ENCODE measurements at places on chromosomes 7 and 10.

- DNase-seq = no peak
These were observed 342.1 kb downstream of the SEMA3D start for GRCh38 chr7:84844771-84845170.

GRCh38 chr10:77925795-77926565 lies 575 bp downstream of the DLG5 start:
- DNase-seq = peak; percentile 58

- no peak for DNase-seq
These were observed 368.1 kb downstream of the RPS24 start for GRCh38 chr10:78401624-78402367.

GRCh38 chr7:142012825-142013511 lies 17.3 kb downstream of the MGAM start:
- peak; percentile 64 for DNase-seq

DNA sequence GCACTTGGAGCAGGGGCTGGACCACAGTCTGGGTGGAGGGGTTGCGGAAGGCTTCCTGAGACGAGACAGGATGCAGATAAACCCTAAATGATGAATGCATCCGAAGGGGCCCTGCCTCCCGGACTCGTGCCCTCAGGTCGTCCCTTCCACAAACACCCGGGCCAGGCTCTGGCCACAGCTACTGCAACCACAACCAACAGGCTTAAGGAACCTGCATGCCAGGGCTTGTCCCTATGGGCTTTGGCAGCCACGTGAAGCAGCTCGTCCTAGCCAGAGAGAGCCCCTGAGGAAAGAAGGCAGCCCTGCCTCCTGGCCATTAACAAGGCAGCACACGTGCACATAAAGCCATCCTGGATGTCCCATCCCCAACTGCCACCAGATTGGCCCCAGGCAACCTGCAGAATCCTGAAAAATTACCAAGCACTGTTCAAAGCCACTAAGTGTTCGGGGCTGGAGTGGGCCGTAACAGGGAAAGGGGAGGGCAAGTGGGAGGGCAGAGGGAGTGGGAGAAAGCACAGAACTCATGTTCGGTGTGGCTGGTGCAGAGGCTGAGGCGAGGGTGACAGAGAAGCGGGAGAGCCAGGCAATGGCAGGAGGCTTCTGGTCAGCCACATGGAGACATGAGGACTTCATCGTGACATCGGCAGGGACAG lies 62.7 kb downstream of the MAD1L1 start:
- no peak for DNase-seq

- no peak for DNase-seq
These were observed 31.1 kb downstream of the DAGLB start for GRCh38 chr7:6416516-6417145.

DNA sequence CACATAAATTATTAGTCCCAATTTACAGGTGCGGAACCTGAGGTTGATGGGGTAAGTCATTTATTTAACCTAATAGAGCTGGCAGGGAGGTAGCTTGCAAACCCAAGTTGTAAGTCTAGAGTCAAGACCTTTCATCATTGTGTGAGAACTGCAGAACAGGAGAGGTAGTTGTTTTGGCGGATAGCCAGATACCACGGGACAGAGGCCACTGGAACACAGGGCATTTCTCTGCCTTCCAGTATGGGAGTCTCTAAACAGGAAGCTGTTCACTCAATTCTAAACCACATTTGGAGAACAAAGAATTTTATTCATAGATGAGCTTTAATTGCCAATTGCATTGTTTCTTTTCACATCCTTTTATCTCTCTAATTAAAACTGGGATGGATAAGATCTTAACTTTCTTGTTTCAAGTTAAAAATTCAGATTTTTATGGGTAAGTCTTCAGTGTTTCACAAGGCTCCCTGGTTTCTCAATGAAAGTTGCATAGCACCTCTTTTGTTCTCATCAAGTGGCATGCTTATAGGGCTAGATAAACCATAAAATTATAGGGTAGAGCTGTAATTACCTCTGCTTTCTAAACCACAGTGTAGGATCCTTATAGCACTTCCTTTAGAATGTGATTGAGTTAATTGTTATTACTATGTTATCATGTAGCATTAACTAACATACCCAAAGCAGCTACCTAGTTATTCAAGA lies 489.0 kb downstream of the GATA3 start:
- peak; percentile 64 for DNase-seq

DNA sequence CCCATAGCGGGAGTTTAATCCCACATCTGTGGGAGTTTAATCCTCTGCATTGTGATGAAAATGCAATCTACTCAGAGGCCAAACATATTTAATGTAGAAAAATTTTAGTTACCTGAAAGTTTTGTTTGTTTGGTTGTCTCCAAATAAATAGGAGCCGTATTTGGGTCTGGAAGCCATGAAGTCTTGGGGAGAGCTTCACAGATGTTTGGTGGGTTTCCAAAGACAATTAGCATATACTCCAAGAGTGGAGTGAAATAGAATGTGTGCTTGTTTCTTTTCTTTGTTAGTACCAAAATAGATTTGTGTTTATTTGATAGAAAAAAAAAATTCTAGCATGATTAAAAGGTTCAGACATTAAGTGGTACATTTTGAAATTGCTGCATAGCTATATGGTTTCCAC lies 50.9 kb downstream of the ANK3 start:
- DNase-seq = no peak

DNA sequence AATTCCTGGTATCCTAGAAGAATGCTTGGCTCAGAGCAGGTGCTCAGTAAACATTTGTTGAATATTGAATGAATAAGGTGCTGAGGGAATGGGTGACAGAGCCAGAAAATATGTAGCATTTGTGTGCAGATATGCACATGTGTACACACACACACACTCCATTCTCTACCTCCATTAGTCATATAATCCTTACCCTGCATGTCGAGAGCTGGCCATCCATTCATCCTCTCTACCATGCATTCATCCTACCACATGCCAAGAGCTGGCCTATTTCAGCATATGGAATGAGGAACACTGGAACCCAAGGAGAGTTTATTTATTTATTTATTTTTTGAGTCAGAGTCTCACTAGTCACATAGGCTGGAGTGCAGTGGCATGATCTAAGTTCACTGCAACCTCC lies 284.8 kb downstream of the PLXNA4 start:
- DNase-seq = peak; percentile 53

DNA sequence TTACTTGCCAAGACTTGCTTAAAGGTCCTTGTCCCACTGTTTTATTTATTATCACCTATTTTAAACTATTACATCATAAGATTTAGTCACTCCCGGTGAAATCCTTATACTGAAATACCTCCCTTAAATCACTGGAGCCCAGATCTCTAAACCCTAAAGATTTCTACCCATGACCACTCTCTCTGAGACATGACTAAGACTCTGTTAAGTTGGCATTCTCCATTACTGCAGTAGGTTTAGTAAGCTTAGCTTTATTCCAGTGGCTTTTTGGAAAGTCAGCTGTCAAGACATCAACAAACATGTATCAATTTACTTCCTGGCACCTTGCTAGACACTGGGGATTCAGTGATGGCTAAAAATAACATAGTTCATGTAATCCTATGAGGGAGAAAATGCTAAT lies 874.2 kb downstream of the KCNMA1 start:
- no peak for DNase-seq

GRCh38 chr10:109454691-109455090 lies 468.6 kb downstream of the XPNPEP1 start:
- peak; percentile 46 for DNase-seq

DNA sequence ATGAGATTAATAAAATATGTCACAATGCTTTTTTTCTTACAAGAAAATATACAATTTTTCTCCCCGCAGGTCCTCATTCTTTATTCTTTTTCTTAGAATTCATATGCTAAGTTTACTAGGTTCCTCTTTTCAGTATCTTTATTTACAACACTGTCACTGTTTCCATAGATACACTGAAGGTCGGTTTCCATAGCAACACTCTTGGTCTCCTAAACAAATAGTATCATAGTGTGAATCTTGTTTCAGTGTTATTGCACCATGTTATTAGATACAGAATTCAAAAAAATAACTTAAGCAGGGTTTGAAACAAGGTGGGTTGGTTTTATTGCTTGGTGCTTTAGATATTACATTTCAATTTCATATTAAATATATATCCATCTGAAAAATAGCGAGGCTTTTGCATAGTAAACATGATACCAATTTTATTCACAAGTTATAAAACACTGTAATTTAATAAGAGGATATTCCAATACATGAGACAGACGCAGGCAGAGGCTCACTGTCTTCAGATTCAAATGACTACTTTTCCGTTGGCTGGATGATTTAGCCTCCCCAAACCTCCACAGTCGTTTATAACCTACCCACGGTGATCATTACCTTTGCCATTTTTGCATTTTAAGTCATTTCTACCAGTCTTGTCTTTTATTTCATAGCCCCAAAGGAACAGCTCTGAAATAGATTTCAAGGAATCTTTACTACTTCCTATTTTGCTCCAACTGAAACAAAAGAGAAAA lies 88.9 kb upstream of the KLF6 start:
- peak; percentile 82 for DNase-seq

- DNase-seq = no peak
These were observed 185.9 kb upstream of the DKK1 start for GRCh38 chr10:52128056-52128683.

DNA sequence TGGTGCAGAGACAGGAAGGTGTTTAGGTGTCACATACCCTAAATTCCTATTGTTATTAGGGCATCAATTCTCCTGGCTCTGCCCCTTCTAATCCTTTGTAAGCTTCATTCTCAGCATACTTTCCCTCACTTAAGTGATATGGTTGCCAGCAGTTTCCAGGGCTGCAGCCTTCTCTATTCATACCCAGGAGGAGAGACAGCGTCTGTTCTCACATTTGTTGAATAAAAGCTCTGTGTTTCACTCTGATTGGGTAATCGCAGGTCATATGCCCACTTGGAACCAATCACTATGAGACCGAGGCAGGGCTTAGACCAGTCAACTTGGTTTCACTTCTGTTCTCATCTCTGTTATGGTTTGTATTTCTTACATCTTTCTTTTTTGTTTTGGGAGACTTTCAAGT lies 109.6 kb upstream of the MTPN start:
- DNase-seq = peak; percentile 75

GRCh38 chr10:13823096-13823708 lies 236.4 kb downstream of the PRPF18 start:
- DNase-seq = no peak

- no peak for DNase-seq
These were observed 32.8 kb upstream of the MYO3A start for GRCh38 chr10:25901199-25901598.

DNA sequence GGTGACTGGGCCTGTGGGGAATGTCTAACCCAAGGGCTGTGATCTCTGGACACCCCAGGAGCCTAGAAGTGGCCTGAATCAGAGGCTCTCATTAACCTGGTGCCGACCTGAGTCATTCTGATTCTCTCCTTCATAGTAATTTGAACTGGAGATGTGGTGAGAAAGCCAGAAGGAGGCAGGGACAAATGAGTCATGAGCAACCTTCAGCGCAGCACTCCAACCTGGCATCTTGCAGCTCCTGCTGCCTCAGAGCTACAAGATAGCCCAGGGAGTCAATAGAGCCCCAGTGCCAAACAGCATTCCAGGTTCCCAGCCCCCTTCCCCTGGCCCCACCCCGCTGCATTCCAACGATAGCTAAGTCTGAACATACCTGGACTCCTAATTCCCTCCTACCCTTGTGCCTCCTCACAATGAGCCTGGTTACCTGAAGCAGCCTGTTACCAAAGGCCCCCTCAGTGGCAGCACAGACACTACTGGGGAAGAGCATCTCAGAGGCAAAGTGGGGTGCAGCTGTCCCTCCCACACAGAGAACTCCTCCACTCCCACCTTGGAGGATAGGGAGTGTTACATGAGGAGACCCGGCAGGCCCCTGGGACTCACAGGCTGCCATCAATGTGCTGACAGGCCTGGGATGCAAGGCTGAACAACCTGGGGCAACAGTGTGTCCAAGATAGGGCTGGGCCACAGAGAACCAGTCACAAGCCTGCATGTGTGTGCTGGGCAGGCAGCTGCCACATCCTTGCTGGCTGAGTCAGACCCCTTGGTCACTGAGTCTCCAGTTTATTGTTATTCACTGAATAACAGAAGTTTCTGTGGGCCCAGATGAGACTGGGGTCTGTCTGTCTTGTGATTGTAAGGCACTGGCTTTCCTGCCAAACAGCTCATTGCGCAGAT lies 76.8 kb upstream of the LEP start:
- peak; percentile 97 for DNase-seq

DNA sequence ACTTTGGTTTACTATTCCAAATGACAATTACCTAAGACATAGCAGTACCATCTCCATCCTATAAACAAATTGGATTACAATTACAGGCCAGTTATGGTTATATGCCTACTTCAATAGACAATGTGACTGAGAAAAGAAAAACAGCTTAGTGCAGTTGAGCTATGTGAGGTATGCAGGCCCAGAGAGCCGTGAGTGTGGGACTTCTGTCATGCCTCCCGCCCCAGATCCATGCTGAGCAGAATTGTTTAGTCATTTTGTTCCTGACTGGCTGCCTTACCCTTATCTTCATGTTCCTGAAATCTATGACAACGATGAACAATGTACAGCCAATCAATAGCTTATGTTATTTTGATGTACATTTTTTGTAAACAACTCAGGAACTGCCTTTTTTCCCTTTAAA lies 21.7 kb downstream of the LARP4B start:
- peak; percentile 53 for DNase-seq

- no peak for DNase-seq
These were observed 50.5 kb downstream of the STRA8 start for GRCh38 chr7:135283959-135284638.

DNA sequence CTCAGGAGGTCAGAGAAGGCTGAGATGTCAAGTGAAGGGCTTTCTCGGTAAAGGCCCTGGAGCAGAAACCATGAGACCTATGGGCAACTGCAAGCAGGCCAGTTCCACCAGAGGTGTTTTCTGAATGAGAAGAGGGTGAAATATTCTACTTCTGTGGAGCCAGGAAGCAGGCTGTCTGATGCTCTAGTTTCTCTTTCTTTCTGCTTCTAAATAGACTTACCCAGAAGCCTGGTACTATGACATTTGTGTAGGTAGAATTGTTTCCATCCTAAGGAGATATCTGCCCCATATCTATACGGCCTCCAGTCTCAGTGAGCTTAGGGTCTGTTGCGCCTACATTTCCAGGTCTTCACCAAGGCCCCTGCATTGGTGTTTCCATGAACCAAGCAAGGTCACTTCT lies 73.4 kb upstream of the CC2D2B start:
- no peak for DNase-seq

DNA sequence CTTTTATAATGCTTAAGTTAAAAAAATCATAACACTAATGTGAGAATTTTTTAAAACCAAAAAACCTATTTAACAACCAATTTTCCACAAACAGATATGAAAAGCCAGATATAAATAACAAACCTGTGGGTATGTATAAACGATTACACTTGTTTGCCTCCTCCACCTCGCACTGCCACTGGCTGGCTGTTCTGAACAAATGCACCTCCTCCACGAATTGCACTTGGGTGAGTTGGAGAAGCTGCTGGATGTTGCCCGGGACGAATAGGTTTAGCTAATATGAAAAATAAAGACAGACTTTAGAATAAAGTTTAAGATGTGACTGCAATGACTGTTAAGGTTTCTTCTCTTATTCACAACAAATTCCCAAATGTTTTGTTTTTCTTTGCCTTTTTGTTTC lies 40.8 kb downstream of the KIF5B start:
- no peak for DNase-seq

GRCh38 chr10:21172542-21172929 lies 275.4 kb upstream of the NEBL start:
- DNase-seq = no peak

Measured in kidney tubule cell (primary cell).